ENCODE measurements at places on chromosomes 6 and 20.

GRCh38 chr6:108609276-108609769 is 48.6 kb downstream of the FOXO3 start:
- no peak for DNase-seq

GRCh38 chr6:22413681-22414311 is 117.0 kb upstream of the PRL start:
- no peak for DNase-seq

GRCh38 chr6:73566954-73567591 is 46.2 kb upstream of the EEF1A1 start:
- DNase-seq = peak; percentile 36

GRCh38 chr20:52953020-52953419 is 19.1 kb upstream of the TSHZ2 start:
- DNase-seq = no peak

DNA sequence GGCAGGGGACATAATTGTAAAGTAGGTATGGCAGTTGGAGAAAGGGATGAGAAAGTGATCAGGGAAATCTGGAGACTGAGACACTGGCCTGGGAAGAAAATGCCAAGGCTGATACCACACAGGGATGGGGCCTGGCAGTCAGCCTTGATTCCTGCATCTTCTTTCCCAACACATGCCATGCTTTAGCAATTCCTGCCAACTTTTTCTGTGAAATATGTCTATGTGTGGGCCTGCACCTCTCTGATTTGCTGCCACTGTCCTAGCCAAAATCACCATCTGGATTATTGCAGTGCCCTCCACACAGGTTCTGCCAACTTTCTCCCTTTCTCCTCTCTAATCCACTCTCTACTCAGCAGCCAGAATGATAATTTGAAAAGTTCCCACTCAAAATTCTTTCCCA is 759.8 kb upstream of the CITED2 start:
- DNase-seq = no peak

DNA sequence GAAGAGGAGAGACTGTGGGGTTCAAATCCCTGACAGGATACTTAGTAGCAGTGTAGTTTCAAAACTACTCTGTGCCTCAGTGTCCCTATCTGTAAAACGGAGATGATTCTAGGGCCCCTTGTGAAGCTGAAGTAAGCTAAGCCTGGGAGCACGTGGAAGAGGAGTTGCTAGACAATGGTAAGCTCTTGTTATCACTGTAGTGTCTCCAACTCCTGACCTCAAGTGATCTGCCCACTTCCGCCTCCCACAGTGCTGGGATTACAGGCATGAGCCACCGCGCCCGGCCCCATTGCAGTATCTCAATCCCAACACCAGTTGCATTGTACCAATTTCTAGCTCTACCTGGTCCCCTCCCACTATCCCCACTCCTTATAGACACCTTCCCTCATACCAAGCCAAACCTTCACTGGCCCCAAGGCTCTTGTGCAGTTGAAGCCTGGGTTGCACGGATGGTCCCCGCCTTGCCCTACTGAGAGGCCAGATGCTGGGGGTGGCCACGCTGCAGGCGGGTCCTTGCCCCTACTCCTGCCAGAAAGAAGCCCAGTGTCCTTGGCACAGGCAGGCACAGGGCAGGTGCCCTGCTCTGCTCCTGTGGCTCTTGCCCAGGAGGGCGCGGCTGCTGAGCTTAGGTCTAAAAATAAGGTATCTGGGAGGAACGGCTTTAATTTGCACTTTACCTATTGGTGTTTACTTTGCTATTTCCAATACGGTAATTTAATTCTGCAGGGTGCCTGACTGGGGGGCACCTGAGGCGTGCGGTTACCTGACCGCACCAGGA is 118.1 kb downstream of the VEGFA start:
- no peak for DNase-seq

DNA sequence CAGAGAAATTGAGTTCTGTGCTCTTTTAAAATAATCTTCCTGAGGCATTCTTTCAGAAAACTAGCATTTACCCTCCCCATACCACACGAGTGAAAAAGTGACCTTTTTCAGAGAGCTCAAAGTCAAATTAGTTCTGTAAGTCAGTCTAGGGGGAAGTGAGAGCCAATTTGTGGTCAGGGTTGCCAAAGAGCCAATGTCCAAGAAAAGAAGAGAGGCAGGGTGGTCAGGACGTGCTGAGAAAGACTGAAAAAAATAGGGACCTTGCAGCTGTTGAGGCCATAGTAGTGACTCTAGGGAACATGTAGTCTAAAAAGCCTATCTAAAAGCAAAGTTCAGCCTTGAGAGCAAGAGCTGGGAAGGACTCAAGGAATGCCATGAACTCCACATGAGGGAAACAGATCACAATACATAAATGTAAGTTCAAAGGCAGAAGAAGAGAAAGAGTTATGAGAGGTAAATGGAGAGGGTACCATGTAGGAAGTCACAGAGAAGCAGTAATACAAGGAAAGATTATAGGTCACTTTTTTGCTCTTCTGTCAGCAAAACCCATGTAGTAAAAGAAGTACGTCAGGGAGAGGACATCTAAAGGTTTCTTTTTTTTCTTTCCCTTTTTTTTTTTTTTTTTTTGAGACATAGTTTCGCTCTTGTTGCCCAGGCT is 565.1 kb upstream of the FLRT3 start:
- DNase-seq = no peak

DNA sequence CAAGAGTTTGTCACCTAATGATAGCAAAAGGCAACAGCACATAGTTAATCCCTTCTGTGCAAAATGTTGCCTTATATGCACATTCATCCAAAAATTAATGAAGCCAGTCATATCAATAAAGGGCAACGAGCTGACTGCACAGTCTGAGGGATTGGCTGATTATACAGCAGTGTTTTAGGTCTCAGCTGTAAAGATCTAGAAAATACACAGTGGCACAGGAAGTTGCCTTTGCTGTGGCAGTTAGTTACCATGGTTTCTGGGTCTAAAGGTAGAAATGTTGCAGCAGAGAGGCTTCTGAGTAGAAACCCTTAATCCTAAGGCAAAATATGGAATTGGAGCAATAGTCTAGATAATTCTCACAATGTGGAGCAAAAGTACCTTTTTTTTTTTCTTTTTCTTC is 89.7 kb downstream of the SMPDL3A start:
- DNase-seq = no peak

GRCh38 chr6:75219263-75219662 is 13.4 kb upstream of the COL12A1 start:
- no peak for DNase-seq

- DNase-seq = no peak
These were observed 829.4 kb downstream of the QKI start for GRCh38 chr6:164243949-164244348.

DNA sequence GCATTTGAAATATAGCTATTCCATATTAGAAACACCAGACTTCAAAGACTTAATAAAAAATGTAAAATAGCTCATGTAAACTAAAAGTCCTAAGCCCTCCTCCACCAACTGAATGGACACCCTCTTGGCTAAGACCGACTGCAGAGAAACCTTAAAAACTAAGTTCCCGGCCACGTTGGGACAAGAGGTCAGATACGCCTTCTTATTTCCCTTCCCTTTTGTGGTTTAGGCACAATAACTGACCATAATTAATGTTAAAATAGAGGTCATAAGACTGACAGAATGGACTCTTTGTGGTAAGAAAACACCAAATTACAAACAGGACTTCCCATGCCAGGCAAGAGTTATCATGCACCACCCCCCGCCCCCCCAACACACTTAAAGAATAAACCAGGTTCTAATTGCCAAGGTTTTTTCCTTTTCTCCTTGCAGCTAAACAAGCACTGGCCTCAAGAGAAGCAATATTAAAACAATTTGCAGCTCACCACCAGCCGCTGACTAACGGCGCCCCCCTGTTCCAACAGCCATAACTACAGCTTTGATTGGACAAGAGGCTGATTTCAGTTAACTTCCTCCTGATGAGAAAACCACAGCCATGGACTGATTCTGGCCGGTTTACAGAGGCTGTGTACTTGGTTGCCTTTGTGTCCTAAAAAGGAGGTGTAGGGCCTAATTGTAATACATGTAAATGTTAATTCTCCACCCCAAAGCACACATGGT is 10.7 kb upstream of the LAMP5 start:
- no peak for DNase-seq

GRCh38 chr6:146587459-146587858 is 11.3 kb upstream of the ADGB start:
- no peak for DNase-seq

- DNase-seq = no peak
These were observed 49.8 kb downstream of the EDN1 start for GRCh38 chr6:12339808-12340487.

GRCh38 chr6:82361631-82362030 is 2.0 kb upstream of the TPBG start:
- no peak for DNase-seq

- no peak for DNase-seq
These were observed 20.5 kb downstream of the BPIFB4 start for GRCh38 chr20:33099843-33100538.

DNA sequence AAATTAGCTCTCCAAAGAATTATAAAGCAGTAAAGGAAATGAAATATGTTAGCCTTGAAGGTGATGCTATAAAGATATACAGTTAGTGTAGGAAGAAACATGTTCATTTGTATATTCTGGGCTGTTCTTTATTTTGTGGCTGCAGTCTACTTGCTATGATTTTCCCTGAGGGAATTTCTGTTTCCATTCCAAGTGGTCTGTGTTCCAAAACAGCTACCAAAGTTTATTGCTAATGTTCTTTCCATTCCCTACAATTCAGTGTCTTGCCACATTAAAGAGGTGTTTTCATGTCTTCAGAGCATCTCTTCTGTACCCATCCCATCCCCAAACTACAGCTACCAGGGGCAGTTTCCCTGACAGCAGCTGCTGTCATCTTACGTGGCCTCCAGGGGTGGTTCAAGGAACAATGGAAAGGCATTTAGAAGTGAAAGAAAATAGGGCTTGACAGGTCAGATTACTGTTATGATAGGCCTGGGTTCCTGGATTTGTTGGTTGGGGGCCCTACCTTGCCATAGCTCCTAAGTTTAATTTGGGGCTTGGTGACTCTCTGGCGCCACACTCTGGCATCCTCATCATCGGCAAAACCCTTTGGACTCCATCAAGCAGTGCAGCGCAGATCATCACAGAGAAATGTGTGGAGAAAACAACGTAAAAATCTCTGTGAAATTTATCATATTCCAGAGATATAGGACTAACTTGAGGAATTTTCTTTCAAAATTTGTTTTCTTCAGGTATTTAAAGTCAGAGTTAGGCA is 33.8 kb upstream of the AIG1 start:
- DNase-seq = peak; percentile 60

- DNase-seq = no peak
These were observed 7.7 kb downstream of the AKAP12 start for GRCh38 chr6:151247490-151247889.

DNA sequence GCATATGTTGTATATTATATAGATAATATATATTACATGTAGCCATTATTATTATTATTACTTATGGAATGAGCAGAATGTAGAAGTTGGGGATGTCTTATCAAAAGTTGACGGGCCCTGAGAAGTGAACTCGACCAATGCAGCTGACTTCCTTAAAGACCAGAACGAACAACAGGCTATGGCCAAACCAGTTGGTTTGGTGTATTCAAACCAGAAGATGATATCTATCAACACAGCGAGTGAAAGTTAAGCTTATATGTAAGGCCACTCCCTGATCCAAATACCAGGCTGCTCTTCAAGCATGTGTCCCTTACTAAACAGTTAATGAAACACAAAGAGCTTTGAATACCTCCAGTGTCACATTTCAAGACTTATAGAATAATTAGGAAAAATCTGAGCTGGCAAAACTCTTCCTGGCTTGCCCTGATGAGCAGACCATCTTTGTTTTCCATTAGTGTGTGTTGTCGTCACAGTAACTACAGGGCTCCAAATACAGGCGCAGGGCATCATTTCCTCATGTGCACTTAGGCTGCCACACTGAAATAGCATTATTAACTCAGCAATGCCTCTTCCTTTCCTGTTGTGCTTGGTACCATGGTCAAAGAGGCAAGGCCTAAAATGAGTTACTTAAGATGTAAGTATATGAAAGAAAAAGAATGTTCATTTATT is 6.6 kb downstream of the FILIP1 start:
- DNase-seq = no peak

DNA sequence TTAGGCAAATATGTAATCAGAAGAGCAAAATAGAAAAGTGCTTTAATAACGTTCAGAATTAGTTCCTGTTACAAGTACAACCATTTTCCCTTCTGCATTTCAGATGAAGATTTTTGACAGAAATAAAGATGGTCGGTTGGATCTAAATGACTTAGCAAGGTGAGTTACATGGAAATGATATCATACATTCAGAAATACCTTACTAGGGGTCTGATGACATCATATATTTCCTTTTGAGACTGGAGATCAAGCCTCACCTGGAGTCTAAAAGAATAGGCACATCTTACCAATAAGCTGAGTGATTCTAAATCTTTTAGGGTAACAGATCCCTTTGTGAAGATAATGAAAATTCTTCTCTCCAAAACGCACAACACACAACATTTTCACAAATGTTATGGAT is 29.8 kb downstream of the SCGN start:
- no peak for DNase-seq

- no peak for DNase-seq
These were observed 355.9 kb downstream of the BTBD9 start for GRCh38 chr6:38283734-38284362.

DNA sequence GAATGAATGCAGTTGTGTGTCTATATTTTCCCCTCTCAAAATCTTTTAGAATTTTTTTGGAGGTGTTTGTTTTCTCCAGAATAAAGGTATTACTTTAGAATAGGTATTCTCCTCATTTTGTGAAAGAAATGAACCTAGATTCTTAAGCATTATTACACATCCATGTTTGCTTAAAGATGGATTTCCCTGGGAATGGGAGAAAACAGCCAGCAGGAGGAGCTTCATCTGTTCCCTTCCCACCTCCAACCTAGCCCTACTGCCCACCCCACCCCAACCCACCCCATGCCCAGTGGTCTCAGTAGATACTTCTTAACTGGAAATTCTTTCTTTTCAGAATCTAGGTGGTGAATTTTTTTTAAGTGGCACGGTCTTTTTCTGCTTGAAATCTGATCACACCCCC is 127.8 kb downstream of the CD109 start:
- DNase-seq = no peak

DNA sequence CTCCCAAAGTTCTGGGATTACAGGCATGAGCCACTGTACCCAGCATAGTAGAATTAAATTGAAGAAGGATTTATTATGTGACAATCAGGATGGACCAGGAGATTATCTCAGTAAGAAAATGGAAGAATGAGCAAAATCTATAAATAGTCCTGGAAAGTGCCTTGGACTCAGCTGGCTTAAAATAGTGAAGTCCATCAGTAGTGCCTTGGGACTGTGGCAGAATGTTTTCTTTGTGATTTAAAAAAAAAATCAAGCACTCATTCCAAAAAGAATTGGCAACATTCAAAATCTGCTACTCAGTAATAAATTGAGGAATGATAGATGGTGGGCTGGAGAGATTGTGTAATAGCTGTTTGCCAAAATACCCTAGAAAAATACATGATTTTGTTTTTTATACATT is 37.0 kb upstream of the MAS1 start:
- DNase-seq = no peak

- DNase-seq = no peak
These were observed 75.8 kb upstream of the E2F3 start for GRCh38 chr6:20325641-20326421.

- DNase-seq = no peak
These were observed 748.6 kb upstream of the HS3ST5 start for GRCh38 chr6:115091461-115091860.
